ENCODE measurements at places on chromosomes 13 and 19.

- DNase-seq, result no peak
Measured at GRCh38 chr13:44331912-44332851, 41.4 kb upstream of the SERP2 start.

DNA sequence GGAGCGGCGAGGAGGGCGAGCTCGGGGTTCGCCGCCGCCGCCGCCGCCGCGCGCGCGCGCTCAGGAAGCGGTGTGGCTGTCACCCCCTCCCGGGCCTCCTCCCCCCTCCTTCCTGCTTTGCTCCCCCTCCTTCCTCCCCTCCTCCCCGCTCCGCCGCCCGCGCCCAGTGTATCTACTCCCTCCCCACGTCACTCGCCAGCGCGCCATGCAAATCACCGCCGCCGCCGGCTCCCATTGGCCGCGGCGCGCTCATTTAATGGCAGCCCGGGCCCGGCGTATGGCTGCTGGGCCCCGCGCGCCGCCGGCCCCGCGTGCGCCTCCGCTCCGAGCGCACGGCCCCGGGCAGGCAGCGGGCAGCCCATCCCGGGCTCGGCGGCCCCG is 335 bp upstream of the SOX1 start:
- DNase-seq, result peak; percentile 35

DNA sequence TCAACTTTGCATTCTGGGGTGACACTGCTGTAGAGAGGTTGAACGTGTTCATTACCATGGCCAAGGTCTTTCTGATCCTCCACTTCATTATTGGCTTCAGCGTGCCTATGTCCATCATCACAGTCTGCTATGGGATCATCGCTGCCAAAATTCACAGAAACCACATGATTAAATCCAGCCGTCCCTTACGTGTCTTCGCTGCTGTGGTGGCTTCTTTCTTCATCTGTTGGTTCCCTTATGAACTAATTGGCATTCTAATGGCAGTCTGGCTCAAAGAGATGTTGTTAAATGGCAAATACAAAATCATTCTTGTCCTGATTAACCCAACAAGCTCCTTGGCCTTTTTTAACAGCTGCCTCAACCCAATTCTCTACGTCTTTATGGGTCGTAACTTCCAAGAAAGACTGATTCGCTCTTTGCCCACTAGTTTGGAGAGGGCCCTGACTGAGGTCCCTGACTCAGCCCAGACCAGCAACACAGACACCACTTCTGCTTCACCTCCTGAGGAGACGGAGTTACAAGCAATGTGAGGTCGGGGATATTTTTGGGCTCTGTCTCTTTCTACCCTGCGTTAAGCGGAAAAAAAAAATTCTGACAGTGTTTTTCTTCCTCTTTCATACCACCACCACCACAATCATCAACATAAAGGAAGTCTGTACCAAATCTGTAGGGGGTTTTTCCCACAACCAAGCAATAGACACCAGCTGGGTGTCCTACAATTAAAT is 29.5 kb downstream of the FPR3 start:
- no peak for DNase-seq

GRCh38 chr13:23449398-23450162 is 16.1 kb upstream of the SACS start:
- no peak for DNase-seq

GRCh38 chr19:23868630-23869029 is 46.1 kb upstream of the ZNF726 start:
- no peak for DNase-seq

DNA sequence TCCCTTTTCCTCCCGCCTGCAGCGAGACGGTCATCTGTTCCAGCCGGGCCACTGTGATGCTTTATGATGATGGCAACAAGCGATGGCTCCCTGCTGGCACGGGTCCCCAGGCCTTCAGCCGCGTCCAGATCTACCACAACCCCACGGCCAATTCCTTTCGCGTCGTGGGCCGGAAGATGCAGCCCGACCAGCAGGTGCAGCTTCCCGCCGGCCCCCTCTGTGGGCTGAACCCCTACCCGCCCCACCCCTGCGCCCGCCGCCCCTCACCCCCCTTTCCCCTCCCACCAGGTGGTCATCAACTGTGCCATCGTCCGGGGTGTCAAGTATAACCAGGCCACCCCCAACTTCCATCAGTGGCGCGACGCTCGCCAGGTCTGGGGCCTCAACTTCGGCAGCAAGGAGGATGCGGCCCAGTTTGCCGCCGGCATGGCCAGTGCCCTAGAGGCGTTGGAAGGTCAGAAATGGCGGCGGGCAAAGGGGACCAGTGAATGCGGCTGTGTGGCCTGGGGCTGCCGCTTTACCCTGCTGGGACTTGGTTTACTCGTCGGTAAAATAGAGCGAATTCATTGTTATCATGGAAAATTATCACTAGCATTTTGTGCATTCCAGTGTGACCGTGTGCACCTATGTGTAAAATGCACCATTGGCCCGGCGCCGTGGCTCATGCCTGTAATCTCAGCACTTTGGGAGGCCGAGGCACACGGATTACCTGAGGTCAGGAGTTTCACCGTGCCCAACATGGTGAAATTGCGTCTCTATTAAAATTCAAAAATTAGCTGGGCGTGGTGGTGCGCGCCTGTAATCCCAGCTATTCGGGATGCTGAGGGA is 10.6 kb downstream of the VASP start:
- no peak for DNase-seq

DNA sequence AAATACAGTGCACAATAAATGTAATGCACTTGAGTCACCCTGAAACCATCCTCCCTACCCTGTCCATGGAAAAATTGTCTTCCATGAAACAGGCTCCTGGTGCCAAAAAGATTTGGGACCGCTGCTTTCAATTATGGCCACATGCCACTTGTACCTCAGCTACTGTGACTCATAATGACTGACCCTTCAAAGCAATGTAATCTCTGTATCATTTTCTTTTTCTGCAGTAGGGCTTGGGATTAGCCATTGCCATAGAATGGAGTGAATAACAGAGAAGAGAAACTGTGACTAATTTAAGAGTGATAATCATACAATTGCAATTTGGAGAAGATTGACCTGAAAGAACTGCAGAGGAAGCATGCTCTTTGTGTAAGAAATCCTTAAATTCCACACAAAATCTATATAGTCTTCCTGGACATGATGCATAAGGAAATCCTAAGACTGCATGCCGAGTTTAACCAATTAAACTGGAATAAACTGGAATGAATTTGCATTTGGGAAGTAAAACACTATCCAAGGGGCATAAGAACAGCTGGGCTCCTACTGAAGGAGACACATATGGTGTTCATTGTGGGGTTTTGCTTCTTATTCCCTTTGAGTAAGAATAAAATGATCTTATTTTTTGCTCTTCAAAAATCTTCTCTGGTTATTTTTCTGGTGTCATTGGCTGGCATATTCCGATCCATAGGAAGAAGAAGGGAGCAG is 59.5 kb upstream of the SLC7A1 start:
- DNase-seq, result no peak

DNA sequence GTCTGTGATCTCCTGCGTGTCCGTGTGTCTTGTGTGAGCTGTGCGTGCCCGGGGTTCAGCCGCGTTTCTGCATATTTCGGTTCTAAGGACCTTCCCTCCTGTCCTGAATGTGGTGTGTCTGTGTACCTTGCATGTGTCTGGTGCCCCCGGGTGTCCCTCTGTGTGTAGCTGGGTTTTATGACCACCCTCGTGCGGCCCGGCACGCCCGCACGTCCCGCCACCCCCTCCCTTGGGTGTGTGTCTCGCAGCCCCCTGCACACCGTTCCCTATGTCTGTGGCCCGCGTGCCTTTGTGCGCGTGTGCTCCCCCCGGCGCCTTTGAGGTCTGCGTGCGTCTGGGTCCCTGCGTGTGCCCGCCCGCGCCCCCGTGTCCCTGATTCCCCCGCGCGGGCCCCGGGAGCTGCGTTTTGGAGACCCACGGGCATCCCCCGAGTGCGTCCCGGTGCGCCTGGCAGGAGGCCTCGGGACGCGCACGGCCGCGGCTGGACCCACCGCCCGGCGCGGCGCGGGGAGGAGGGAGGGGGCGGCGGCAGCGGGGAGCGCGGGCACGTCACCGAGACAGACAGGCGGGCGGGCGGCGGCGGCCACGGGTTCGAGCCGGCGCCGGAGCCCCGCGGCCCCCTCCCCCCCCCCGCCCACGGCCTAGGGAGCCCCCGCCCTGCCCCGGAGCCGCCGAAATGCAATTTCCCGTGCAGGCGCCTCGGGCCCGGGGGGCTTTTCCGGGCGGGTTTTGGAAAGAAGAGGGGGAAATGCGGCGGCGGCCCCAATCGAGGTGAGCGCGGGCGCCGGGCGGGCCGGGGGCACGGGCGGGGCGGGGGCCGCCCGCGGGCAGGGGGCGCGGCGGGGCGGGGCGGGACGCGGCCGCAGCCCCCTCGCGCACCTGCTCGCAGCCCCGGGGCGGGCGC is 12.0 kb upstream of the NANOS3 start:
- no peak for DNase-seq

DNA sequence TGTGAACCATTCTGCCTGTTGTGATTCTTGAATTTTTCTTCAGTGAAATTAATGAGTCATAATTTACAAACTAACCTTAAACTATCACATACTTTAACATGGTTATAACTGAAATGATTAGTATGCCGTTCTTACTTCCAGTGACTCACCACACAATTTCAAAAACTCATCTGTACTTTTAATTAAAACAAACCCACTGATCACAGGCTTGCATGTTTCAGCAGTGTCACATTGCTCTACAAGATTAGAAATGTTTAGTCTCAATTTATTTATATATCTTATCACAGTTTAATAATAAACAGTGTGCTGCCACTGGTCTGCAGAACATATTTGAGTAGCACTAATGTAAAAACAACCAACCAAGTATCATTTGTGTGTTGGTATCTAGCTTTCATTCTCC is 2227.9 kb upstream of the PCDH20 start:
- DNase-seq, result no peak

- DNase-seq, result peak; percentile 54
Measured at GRCh38 chr19:11197291-11198174, at the start of gene KANK2. TSS of gene KANK2 (minus strand) at chr19:11197545. CDS start at chr19:11194511, 3,034 bp downstream.

DNA sequence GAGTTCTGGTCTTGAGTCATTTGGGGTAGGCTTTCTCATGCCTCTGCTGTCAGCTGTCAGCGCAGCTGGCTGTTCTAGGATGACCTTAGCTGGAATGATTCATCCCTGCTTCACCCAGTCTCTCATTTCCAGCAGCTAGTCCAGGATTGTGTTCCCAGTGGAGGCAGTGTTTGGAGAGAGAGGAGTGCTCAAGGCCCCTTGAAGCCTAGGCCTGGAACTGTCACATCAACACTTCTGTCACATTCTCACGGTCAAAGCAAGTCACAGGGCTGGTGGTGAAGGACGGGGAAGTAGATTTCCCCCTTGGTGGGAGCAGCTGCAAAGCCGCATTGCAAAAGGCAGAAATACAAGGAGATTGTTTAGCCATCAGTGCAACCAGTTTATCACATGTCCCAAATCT is 15.2 kb downstream of the TPT1 start:
- DNase-seq, result no peak
